ENCODE measurements at places on chromosomes 16 and 17.

DNA sequence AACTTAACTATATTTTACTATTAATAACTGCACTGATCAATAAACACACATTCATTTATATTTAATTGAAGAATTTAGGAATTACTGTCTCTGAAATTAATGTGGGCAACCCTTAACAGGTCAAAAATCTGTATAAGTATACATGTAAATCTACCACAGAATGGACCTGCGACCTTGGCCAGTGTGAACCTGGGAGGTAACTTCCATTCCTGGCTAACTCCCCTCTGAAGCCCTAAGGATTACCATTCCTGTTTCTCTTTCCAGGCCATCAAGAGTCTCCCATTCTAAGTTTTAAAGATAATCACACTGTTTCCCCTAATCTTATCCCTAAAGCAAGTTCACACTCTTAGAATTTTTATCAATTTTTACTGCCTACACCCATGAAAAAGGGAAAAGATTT lies 58.1 kb downstream of the SMURF2 start:
- no peak for DNase-seq

DNA sequence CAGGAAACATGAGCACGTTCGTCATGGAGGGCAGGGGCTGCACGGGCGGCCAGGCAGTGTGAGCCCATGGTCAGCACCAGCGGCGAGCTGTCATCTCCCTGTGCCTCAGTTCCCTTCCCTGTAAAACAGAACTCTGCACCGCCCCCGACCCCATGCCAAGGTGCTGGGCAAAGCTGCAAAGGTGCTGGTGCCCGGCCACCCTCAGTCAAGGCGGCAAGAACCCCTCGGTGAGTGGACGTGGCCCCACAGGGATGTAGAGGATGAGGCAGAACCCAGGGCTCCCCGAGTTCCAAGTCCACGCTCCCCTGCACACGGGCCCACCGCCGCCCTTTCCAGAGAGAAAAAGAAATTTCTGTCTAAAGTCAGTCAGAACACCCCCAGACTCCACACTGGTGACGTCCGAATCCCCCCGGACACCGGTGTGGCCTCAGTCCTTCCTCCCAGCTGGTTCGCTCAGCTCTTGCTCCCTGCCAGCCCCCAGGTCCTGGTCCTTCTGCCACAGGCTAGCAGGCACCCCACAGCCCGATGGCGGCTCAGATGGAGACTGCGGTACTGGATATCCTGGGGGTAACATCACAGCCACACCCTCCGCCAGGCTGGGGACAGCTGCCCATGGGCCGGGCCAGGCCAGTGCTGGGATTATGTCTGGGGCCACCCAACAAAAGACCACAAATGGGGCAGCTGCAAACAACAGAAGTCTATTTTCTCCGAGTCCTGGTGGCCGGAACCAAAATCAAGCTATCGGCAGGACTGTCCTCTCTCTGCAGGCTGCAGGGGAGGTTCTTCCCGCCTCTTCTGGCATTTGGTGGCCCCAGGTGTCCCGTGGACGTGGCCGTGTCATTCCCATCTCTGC lies 14.4 kb upstream of the BAHCC1 start:
- DNase-seq: no peak

DNA sequence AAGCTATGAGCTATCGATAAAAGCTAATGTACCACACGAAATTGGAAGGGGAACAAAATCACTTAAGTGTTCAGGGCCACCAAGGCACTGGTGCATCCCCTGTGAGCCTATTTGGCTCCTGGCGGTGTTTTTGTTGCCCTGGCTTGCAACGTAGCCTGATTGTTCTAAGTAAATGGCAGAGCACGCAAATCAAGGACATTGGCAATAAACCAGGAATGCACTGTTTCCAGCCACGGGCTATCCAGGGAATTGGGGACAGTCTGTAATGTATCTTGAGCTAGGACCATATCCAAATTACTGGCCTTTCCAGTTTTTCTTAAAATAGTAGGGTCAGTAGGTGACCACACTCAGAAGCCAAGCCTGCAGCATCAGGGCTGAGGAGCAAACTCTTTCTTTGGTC lies 734.0 kb downstream of the MAF start:
- DNase-seq: no peak

GRCh38 chr16:67713647-67714273 lies 5.4 kb downstream of the GFOD2 start:
- DNase-seq: no peak

DNA sequence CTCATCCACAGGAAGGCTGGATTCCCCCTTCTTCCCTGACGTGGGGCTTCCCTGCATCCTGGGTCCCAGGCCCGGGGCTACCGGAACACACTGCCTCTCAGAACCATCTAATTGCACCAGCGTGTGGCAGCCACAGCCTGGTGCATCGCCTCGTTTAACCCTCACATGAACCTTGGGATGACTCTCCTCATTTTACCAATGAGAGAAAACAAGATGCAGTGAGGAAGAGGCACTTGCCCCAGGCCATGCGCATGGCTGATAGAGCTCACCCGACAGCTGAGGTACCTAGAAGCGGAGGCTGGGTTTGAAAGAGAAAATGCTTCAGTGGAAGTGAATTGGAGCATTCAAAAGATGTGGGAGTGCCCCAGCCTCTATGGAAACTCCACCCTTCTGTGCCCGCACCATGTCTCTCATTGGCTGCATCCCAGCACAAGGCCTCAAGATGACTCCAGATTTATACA lies 162.3 kb downstream of the KATNIP start:
- no peak for DNase-seq

All from stimulated activated CD8-positive, alpha-beta memory T cell treated with anti-CD3 and anti-CD28 coated beads, Interleukin-7, amount 100 ng/mL, for 1 hour (primary cell).